Naive thymus-derived CD4-positive, alpha-beta T cell (primary cell): ENCODE measurements at places on chromosomes 7 and 10.
A peak's percentile ranks its signal among the peaks of the same experiment; 100 is the strongest.

- peaks cover 4% of the 10 kb centered on the region for H3K36me3 ChIP-seq
- no peak overlapping the region for H3K4me3 ChIP-seq
- peaks cover 19% of the 10 kb centered on the region for H3K4me1 ChIP-seq
Observed at GRCh38 chr10:35443858-35444257, 107.5 kb downstream of the CCNY start.

- H3K4me3 ChIP-seq, result no peak overlapping the region
- DNase-seq, result no peak
- H3K4me1 ChIP-seq, result no peaks in the 10 kb centered on the region
- no peak overlapping the region for H3K27ac ChIP-seq
- H3K27me3 ChIP-seq, result no peaks in the 10 kb centered on the region
Observed at GRCh38 chr7:31633894-31634494, 53.0 kb upstream of the PPP1R17 start.

DNA sequence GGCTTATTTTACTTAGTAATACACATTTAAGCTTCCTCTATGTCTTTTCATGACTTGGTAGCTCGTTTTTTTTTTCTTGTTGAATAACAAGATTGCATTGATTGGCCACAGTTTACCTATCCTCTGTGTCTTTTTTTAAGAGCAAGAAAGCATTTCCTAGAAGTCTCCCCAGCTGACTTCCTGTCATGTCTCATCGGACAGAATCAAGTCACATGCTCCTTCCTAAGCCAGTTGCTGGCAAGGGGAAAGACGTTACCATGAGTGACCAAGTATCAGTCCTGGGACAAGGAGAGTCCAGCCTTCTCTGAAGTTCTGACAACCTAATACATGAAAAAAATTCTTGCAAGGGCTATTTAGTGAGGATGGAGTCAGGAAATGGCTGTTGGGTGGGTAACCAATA, 24.9 kb upstream of the SFRP5 start:
- peak overlapping the region; percentile 9 for H3K27ac ChIP-seq
- peak overlapping the region; percentile 26 for H3K4me3 ChIP-seq
- peaks cover 30% of the 10 kb centered on the region for H3K4me1 ChIP-seq
- peak; percentile 55 for DNase-seq

GRCh38 chr10:89304446-89304845, 2.6 kb downstream of the IFIT2 start:
- DNase-seq, result no peak
- no peak overlapping the region for H3K27ac ChIP-seq
- peak overlapping the region; percentile 76 for H3K4me3 ChIP-seq
- peaks cover 24% of the 10 kb centered on the region for H3K4me1 ChIP-seq

GRCh38 chr10:77773631-77774426, 136.2 kb upstream of the KCNMA1 start:
- no peaks in the 10 kb centered on the region for H3K36me3 ChIP-seq
- no peak overlapping the region for H3K27ac ChIP-seq
- DNase-seq, result no peak
- no peaks in the 10 kb centered on the region for H3K27me3 ChIP-seq
- H3K4me3 ChIP-seq, result no peak overlapping the region

DNA sequence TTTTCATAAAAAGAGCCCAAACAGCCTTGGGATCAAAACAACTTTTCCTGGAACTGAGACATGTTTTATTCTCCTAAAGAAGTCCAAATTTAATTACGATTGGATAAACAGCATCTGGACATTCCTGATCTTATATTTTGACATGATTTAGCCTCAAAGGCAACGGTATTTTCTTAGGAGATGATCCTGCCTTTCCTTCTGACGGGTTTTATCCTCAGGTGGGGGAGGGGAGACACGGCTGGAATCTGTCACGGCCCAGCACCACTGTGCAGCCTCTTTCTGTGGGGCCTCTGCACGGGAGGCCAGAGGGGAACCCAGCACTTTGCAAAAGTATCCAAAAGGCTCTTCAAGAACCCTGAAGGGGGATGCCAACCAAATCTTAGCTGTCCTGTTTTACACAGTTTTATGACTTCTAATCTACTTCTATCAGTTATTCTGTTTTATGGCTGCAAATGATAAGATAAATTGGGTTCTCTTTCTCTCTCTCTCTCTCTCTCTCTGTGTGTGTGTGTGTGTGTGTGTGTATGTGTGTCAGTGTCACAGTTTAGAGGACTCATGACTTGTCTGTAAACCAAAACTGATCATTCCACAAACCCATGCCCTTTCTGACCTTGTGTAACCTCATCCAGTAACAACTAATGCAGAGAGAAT, 321.1 kb upstream of the NPVF start:
- no peak for DNase-seq
- no peaks in the 10 kb centered on the region for H3K4me1 ChIP-seq
- H3K27ac ChIP-seq, result no peak overlapping the region
- no peaks in the 10 kb centered on the region for H3K36me3 ChIP-seq
- H3K27me3 ChIP-seq, result no peaks in the 10 kb centered on the region

DNA sequence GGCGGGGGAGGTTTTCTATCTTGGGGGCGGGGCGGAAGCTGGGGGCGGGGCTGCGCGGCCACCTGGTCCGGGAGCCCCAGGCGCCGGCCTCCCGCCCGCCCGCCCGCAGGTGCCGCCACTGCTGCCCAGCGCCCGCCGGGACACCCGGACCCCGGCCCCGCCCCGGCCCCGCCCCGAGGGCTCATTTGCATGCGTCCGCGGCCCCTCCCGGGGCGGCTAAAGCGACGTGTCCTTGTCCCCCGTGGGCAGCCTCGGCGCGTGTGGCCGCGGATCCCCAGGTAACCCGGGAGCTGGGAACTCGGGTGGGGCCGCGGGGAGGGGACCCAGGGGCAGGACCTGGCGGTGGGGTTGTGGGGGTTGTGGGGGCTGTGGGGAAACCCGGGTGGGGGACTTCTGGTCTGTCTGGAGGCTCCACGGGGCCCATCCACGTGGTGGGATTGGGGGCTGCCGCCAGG, at the start of gene BHLHA15:
Gene BHLHA15 (plus strand): TSS at position 219 of the 455 bp plus-strand sequence. CDS start 871 bp downstream, outside the sequence.
- no peak within 1 kb of the TSS for H3K4me3 ChIP-seq
- no peaks in the 10 kb centered on the region for H3K4me1 ChIP-seq
- no peak for DNase-seq
- no peak within 1 kb of the TSS for H3K27ac ChIP-seq
- H3K36me3 ChIP-seq, result peaks cover 21% of the 10 kb centered on the region
- no peaks in the 10 kb centered on the region for H3K27me3 ChIP-seq
